ENCODE measurements at places on chromosomes 4 and X.

DNA sequence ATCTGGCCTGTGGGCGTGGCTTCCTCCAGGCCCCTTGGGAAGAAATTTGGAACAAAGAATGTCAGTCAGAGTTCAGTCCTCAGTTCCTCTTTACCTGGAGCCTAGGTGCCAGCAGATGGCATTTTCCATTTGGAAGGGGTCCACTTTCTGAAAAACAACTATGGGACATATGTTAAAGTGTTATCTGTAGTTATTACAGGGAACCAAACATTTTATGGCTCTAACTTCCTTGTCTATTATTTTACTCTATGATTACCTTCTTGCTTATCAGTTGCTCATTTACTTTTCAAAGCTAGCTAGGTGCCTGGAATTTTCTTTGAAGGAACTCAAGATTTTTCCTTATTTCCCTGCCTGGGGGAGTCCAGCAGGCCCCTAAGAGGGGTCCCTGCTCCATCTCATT is 159.8 kb upstream of the PUDP start:
- DNase-seq, result no peak

DNA sequence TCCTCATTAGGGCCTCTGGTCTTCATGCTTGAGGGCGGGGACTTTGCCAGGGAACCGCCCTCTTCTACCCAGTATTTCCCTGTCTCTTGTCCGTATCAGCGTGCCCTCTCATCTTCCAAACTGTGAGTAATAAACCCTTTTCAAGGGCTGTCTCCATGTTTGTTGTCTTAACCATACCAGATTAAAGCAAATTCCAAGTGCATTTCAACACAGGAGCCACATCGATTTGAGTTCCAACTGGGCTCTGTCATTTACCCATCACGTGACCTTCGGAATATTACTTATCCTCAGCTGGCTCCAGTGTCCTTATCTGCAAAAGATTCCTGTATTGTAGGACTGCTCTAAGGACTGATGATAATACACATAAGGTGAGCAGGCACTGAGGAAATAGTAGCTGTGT is 6.4 kb upstream of the PHEX start:
- DNase-seq, result no peak

DNA sequence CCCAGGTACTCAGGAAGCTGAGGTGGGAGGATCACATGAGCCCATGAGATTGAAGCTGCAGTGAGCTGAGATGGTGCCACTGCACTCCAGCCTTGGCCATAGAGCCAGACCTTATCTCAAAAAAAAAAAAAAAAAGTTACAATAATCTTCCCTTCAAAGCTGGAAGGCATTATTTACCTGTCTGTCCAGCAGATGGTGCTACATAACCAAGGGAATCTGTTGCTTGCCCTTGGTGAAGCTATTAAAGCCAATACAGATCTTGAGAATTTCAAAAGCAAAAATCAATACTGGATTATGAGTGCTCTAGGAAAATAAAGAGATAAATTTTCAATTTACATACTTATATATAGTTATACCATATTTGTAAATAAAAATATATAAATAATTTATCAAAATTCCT is 25.9 kb downstream of the PKD2 start:
- DNase-seq, result peak; percentile 50

DNA sequence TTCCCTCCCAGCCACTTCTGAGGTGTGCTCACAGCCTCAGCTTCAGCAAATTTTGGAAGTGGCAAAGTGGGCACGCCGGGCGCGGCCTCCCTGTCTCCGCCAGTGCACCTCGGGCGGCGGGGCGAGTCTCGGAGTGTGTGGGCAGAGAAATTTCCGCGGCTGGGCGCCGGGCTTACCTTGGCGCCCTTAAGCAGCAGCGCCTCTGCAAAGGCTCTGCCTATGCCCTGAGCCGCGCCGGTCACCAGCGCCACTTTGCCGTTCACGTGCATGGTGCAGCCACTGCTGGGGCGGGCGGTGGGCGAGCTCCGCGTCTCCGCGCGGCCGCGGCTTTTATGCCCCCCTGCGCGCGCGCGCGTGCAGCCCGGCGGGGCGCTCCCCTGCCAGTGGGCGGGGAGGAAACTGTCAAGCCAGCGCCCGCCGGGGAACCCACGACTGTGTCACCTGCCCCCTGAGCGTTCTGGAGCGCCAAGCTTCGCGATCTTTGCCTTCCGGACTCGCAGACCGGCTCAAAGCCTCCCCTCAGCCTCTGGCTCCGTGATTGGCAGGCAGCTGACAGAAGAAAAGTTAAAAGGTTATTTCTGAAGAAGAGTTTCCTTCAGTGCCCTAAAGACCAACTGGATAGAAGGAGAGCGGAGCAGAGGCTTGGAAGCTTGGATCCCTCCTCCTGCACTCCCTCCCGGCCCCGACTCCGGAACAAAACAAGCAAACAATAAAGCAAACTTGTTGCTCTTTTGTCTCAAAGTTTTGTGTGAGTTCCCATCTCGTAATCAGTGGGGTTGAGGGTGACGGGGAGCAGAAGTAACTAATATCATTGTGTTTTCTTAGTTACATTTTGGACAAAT is at the start of gene HPGD:
TSS of gene HPGD (minus strand) at position 306 of the 842 bp plus-strand sequence. CDS start at position 269, 37 bp downstream.
- DNase-seq, result peak; percentile 65

DNA sequence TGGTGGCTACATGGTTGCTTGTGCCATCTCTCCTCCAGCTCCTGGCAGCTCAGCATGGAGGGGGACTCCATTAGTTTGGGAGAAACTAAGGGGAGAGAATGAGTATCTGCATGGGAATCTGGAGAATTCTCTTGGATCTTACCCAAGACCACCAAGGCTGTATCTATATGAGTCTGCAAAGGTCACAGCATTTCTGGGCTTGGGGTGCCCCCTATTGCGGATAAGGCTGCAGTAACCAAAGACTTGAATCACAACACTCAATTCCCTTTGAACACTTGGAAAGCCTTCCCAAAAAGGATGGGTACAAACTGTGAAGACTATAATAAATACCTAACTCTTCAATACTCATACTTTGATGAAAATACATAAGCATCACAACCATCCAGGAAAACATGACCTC is 623.5 kb upstream of the NR3C2 start:
- DNase-seq, result no peak

GRCh38 chrX:66074920-66075879 is 35.3 kb upstream of the VSIG4 start:
- no peak for DNase-seq

GRCh38 chr4:76526585-76526990 is 91.6 kb downstream of the SHROOM3 start:
- peak; percentile 84 for DNase-seq

- no peak for DNase-seq
Measured at GRCh38 chr4:151099976-151100417, 569 bp downstream of the RPS3A start.

- no peak for DNase-seq
Measured at GRCh38 chrX:120090208-120090607, 12.7 kb upstream of the RHOXF2B start.

Measured in foreskin melanocyte (primary cell).